Activated CD4-positive, alpha-beta T cell treated with anti-CD3 and anti-CD28 coated beads for 4 hours (primary cell): ENCODE measurements at places on chromosomes 7 and 10.

DNA sequence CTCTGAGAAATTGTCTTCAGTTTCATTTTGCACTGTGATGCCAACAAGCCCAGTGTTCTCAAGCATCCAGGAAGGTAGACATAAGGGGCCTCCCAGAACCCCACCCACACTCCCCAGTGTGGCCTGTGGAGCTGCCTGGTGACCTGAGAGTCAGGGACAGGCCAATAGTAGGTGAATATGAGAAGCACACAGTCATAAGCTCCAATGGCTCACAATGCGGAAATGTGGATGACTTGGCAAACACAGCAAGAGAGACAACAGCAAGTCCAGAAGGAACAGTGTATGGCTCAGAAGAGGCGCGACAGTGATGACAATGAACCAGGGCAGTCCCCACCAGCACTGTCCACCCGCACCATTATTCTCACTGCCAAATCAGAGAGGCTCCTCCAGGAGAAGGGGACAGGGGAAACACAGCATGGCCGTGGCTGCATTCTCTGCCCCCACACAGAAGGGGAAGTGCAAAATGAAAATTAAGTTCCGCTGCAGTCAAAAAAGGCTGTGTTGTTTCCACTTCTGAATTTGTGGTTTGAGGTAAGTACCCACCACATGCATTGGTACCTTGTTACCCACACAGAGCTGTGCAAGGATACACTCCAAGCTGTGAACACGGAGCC, 419.8 kb downstream of the GRID1 start:
- no peak for DNase-seq

- DNase-seq = no peak
These were observed 33.8 kb downstream of the NACAD start for GRCh38 chr7:45055016-45055415.

- DNase-seq = no peak
These were observed 74.3 kb upstream of the GATA3 start for GRCh38 chr10:7980196-7980595.

GRCh38 chr7:3682028-3682710, 381.1 kb downstream of the SDK1 start:
- DNase-seq = no peak

GRCh38 chr10:133403784-133404183, 9.8 kb downstream of the MTG1 start:
- DNase-seq = no peak

DNA sequence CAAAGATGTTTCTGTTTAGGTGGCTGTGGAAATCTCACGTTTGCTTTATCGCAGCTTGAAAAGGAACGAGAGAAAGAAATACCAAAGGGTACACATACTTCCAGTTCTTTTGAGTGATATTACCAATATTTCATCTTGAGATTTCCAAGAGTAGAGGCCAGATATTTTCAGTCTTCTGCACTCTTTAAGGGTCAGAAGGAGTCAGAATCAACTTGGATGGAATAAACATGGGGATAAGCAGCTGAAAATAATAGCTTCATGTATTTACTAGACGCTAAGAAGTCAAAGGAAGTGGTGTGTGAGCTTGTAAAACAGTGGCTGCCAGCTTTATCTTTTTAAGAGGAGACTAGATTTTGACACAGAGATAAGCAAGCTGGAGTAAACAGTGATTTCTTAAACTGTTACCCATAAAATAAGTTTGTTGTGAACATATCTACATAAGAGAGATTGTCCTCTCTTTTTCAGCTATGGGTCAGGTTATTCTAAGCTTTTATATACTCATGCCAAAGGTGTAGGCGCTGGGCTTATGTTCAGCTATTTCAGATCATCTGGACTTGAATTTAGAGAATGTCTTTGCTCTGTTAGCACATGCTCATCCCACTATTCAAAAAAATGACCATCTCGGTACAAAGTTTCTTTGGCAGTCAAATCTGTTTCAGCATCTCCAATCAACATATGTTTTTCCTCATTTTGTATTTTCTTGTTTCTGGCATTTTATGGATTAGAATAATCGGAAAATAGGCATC, 170.8 kb upstream of the TCF7L2 start:
- no peak for DNase-seq

GRCh38 chr7:157553256-157553655, 216.5 kb downstream of the DNAJB6 start:
- DNase-seq = no peak

DNA sequence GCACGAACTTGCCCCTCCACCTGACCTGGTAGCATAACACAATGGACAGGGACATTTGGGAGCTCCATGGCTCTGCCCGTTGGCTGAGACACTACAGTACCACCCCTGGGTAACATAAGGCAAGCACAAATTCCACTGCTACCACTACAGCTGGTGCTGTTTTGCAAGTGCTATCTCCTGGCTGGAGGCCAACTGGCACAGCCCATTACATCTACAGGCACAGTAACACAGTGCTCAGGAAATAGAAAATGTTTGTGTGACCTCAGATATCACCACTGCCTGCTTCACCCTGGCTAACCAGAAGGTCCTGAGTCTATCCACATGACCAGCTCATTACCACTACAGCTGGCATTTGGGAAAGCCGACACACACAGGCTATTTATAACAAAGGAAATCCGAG, 631.1 kb upstream of the MBL2 start:
- no peak for DNase-seq

DNA sequence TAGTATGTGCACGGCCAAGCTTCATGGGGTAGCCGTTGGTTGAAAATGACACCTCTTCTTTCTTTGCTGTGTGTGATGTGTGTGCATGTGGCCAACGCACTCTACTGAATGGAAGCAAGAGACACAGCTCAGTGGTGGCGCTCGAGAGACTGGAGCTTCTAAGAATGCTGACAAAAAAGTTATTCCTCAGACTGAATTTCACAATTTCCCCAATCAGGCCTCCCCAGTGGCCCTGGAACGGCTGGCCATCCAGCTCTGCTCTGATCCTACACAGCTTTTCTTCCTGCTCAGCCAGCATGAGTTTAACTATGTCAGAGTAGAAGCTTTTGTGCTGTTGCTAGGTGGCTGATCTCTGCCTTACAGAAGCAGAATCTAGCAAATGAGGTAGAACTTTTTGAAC, 186.7 kb upstream of the PLXDC2 start:
- no peak for DNase-seq

DNA sequence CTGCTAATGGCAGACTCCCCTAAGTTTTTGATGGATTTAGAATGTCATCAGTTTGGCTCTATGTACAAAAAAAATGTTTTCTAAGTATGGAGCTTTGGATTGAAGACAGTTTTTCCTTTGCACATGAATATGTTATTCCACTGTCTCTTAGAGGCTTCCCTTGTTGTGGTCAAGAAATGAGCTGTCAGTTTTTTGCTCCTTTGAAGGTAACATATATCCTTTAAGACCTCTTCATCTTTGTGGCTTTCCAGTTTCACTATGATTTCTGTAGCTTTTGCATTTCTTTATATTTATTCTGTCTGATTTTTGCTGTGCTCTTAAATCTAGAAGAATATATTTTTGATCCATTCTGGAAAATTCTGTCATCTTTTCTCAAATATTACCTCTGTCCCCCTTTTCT, 15.8 kb upstream of the ODAD2 start:
- DNase-seq = no peak

GRCh38 chr10:44704616-44705015, 206.5 kb upstream of the TMEM72 start:
- DNase-seq = no peak

- no peak for DNase-seq
These were observed 45.3 kb downstream of the BTBD16 start for GRCh38 chr10:122316224-122316884.

DNA sequence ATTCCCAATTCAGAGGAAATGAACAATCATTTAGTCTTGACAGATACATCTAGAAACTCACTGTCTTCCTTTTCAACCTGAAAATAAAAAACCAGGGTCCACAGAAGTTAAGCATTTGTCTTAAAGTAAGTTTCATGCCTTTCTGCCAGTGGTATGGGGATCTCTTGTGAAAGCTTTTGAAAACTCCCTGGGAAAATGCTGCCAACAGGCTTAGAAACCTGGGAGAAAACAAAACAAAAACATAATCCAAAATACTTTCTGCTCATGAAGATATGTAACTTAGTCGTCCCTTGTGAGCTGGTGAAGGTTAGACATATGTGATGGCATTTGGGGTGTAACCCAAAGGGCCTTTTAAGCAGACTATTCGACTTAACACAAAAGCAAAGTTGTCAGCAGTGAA, 66.4 kb upstream of the ZNF438 start:
- no peak for DNase-seq

- DNase-seq = no peak
These were observed 34.5 kb downstream of the DOCK1 start for GRCh38 chr10:126939706-126940105.

GRCh38 chr7:140316165-140316661, 82.1 kb downstream of the SLC37A3 start:
- DNase-seq = no peak

GRCh38 chr10:18397906-18398305, 253.5 kb downstream of the NSUN6 start:
- DNase-seq = no peak
